ENCODE measurements at places on chromosomes 2 and 18. TPM values are rescaled to one million over a fixed set of nuclear protein-coding genes. Genes with fewer than 3 reads are reported as not detected.

- peak; percentile 19 for DNase-seq
Observed at GRCh38 chr2:147847746-147848391, 3.0 kb downstream of the ACVR2A start.

DNA sequence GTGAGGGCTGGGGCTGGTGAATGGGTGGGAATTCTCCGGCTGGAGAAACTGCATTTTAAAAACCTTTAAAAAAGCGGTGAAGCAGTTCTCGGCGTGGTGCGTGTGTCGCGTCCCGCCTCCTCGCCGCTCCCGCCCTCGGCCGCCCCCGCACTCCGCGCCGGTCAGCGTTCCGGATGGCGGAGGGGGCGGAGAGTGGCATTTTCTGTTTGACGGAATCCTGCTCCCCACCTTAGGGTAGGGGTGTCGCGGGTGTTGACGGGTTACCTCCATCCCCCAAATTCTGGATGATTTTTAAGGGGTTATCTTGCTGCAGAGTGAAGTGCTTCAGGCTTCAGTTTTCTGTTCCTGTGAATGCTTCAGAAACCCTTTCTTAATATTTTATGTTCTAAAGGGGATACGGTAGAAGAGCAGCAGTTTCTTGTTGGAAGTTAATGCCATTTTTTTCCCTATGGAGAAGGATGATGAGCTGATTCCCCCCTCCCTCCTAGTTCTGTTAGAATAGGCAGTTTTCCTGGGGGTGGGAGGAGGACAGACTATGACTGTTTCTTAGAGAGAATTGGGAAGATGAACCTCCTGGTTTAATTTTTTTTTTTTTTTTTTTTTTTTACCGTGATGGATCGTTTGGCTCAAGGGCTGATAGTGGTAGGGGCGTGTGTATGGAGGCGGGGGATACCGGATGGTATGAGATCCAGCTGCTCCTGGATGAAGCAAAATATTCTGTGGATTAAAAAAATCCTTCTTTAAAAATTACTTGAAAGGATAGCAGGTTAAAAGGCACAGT is 756 bp downstream of the ABI2 start:
- peak; percentile 30 for DNase-seq

GRCh38 chr18:44518091-44518615 is 162.5 kb upstream of the SETBP1 start:
- no peak for DNase-seq

DNA sequence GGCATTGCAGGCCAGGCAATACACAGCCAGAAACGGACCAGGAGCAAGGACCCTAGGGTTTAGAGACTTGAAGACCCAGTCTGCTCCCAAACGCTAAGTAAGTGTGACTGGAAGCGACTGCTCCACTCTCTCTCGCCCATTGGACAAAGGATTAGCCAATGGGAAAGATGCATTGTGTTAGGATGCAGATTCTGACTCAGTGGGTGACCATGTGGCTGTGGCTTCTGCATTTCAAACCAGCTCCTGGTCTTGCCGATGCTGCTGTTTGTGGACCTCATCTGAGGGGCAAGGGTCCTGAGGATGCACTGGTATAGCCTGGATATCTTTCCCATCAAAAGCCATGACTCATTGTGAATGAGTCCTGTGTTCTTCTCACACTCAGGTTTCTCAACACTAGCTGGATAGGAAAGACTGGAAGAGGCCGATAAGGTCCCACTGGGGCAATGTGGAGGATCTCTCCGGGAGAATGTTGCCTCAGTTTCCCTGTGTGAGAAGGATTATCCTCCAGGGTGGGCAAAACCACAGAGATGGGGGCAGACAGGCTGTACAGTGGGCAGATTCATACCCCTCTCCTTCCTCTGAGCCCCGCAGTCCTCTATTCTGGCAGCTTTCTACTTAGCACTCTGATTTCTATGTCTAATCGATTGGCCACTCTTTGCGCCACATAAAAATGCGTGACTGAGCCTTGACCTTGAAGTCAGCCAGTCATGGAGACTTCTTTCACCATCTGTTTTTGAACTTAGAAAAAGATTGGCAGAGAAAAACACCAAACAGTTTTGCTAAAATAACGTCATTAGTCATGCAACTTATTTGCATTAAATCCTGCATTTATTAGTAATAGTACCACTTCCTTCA is 257.1 kb downstream of the PRKCE start:
- no peak for DNase-seq

- DNase-seq, result no peak
Observed at GRCh38 chr2:14907014-14907612, 274.6 kb downstream of the LRATD1 start.

DNA sequence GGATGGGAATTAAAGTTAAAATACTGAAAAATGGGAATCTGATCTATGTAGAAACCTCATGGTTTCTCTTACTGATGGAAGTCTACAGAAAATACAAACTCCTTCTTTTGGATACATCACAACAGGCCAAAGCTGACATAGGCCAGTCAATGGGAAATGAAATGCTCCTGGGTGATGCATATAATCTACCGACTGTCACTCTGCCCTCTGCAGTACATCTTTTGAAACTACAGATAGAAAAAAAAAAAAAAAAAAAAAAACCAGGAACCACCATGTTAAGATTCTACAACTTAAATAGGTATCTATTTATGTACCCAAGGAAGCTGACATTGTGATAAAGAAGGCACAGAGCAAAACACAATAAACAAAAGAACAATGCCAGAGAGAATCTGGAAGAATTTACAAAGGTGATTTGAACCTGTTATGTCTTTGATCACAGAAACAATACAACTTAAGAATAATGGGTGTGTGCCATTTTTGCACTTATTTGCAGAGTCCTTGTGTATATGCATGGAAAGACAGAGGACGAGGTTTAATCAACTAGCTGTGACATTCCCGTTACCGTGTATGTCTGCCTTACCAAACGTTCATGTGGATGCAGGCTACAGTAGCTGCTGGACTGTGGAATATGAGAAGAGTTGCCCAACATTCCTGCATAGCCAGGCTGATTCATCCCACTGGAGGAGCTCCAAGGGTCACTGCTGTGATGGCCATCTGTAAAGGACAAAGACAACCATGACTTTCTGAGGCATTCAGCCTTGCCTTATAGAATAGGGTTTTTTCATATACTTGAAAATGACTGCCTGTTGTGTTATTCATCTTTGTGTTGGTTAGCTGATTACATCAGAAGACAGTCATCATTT is 312.7 kb downstream of the TCF4 start:
- peak; percentile 78 for DNase-seq

DNA sequence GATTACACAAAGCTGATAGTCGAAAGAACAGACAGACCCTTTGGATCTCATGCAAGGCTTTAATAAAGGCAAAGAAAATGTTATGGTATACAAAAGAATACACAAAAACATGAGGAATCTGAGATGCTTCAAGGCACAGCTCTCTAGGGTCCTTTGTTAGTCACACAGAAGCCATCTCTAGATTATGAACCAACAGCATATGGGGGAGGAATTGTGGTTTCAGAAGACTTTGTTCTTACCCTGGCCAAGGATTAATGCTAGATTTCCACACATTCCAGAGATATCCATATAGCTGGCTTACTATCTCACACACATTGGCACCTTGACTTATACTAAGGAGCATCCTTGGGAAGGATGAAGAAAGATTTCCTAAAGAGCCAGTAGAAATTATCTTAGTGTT is 206.1 kb downstream of the GULP1 start:
- no peak for DNase-seq

GRCh38 chr2:29260142-29260772 is 145.0 kb downstream of the CLIP4 start:
- DNase-seq, result peak; percentile 63

DNA sequence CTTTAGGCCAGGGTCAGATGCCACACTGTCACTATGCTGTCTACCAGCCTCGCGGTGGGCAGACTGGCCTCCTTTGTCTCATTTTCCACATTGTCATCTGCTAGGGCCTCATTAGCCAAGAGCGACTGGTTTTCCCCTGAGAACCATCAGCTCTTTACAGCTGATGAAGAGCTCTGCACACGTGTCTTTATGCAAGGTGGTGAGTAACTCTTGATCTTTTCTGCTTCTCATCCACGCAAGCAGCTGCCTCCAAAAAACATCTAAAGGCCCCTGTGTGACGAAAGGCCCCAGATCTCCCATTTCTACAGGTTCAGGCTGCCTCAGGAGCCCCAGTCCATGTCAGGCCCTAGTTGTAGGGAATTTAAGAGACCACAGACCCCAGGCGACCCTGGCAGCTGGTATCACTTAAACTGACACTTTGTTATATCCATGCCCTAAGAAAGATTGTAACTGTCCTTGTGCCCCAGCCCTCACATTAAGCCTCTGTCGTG is 52.9 kb downstream of the DPYSL5 start:
- DNase-seq, result no peak

DNA sequence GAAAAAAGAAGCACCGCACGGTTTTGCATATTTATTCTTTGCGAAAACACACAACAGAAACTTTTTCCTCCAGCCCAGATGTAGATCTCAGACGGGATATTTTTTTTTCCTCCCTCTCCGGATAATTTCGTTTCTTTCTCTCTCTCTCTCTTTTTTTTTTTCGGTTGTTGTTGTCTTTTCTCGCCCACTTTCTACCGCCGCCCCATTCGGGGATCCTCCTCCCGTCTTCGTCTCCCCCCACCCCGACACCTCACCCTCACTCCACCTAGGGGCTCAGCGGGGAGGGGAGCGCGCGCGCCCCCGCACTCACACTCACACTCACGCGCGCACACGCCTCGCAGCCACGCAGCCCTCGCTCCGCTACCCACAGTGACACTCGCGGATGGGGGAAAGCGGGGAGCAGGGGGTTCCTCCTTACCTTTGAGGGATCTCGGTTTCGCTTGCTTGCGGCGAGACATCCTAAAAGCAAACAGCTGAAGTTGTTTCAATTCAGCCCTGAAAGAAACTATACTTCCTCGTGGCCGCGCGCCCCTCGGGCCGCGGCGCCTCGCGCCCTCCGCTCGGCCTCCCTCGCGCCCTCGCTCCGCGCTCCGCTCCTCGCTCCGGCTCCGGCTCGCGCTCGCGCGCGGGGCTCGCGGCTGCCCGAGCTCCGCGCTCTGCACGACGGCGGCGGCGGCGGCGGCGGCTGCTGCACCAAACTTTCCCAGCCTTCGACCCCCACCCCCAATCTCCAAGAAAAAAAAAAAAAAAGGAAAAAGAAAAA is 1.3 kb downstream of the ZNF521 start:
- peak; percentile 54 for DNase-seq

TMEM163 gene
- not detected for total RNA-seq

KATNAL2 gene
- total RNA-seq, result 2.9 TPM

TMEM127 gene
- 29.6 TPM for total RNA-seq

CTLA4 gene
- not detected for total RNA-seq

NEURL3 gene
- not detected for total RNA-seq

SERPINB13 gene
- total RNA-seq, result not detected

ATP6V1B1 gene
- not detected for total RNA-seq

TMEM178A gene
- 0.43 TPM for total RNA-seq

LYPD6 gene
- 5.2 TPM for total RNA-seq

Data from fibroblast of villous mesenchyme (primary cell).